ENCODE measurements at places on chromosomes 5 and 9. TPM values are rescaled to one million over a fixed set of nuclear protein-coding genes. Genes with fewer than 3 reads are reported as not detected.

Gene PIP5K1B
- 0.42 TPM for total RNA-seq

Gene DOCK8
- total RNA-seq = 110 TPM

Gene PALM2AKAP2
- total RNA-seq = 2.8 TPM

Gene TRIP13
- total RNA-seq = 24.0 TPM

Gene NTRK2
- 0.05 TPM for total RNA-seq

Gene IFNA21
- total RNA-seq = not detected

Gene SLCO6A1
- total RNA-seq = not detected

Gene RHOBTB3
- total RNA-seq = 1.5 TPM

Gene PCA3
- total RNA-seq = not detected

- peak; percentile 23 for DNase-seq
- H3K36me3 ChIP-seq = no peaks in the 10 kb centered on the region
- H3K4me1 ChIP-seq = peaks cover 12% of the 10 kb centered on the region
- H3K27me3 ChIP-seq = no peaks in the 10 kb centered on the region
- H3K4me3 ChIP-seq = no peak overlapping the region
- no peak overlapping the region for H3K27ac ChIP-seq
Measured at GRCh38 chr9:121748074-121748473, 96.6 kb downstream of the DAB2IP start.

DNA sequence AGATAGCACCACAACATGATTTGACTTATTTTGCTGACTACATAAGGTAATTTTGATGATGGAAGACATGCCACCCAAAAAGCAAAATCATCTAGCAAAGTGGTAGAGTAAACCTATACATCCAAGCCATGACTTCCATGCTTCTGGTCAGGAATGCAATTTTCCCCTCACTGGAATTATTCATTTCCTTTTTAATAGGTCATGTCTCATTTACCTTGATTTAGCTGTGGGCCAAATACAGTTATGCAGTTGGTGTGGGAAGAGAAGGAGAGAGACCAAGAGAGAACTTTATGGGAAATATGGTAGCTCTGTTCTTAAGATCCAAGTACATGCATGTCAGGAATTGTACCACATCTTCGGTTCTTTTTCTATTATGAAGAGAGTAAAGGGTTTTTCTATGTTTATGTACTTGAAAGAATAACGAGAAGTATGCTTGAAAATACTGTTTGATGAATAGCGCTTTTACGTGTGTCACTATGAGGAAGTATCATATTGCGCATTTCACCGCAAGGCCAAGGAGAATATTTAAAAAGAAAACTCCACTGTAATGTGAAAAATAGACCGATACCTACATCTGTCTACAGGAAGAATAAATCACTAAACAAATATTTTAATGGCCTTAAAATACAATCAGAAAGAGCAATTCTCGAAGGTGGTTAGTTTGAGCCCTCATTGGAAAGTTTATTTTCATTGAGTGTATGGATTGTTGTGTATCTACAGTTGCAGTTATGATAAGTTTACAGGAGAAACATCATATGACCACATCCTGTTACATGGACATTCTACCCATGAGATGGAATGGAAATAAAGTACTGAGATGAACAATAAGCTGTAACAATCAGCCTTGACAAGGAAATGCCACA, 134.0 kb downstream of the FOXD1 start:
- H3K4me1 ChIP-seq = peaks cover 7% of the 10 kb centered on the region
- DNase-seq = no peak
- no peak overlapping the region for H3K4me3 ChIP-seq
- peaks cover 59% of the 10 kb centered on the region for H3K27me3 ChIP-seq
- H3K27ac ChIP-seq = no peak overlapping the region
- no peaks in the 10 kb centered on the region for H3K36me3 ChIP-seq

- peaks cover 14% of the 10 kb centered on the region for H3K4me1 ChIP-seq
- no peak overlapping the region for H3K4me3 ChIP-seq
- no peaks in the 10 kb centered on the region for H3K27me3 ChIP-seq
- H3K36me3 ChIP-seq = no peaks in the 10 kb centered on the region
- H3K27ac ChIP-seq = no peak overlapping the region
- peak; percentile 73 for DNase-seq
Measured at GRCh38 chr5:149434162-149435014, 55.3 kb upstream of the IL17B start.

GRCh38 chr5:52685566-52685965, 102.2 kb upstream of the ITGA1 start:
- H3K36me3 ChIP-seq = no peaks in the 10 kb centered on the region
- H3K4me3 ChIP-seq = no peak overlapping the region
- no peaks in the 10 kb centered on the region for H3K4me1 ChIP-seq
- H3K27ac ChIP-seq = no peak overlapping the region
- H3K27me3 ChIP-seq = no peaks in the 10 kb centered on the region

GRCh38 chr9:87874304-87874623, 8.4 kb upstream of the SPATA31E1 start:
- H3K36me3 ChIP-seq = no peaks in the 10 kb centered on the region
- peaks cover 8% of the 10 kb centered on the region for H3K4me1 ChIP-seq
- H3K27me3 ChIP-seq = peaks cover 2% of the 10 kb centered on the region
- DNase-seq = no peak
- H3K27ac ChIP-seq = no peak overlapping the region
- H3K4me3 ChIP-seq = no peak overlapping the region

- H3K4me1 ChIP-seq = peaks cover 10% of the 10 kb centered on the region
- DNase-seq = no peak
- H3K27me3 ChIP-seq = no peaks in the 10 kb centered on the region
- no peak overlapping the region for H3K27ac ChIP-seq
- no peak overlapping the region for H3K4me3 ChIP-seq
Measured at GRCh38 chr5:133164759-133165158, 112.9 kb downstream of the HSPA4 start.

- H3K27ac ChIP-seq = no peak overlapping the region
- peaks cover under 1% of the 10 kb centered on the region for H3K4me1 ChIP-seq
- no peak overlapping the region for H3K4me3 ChIP-seq
- no peak for DNase-seq
Measured at GRCh38 chr9:4433379-4433778, 56.9 kb upstream of the SLC1A1 start.

DNA sequence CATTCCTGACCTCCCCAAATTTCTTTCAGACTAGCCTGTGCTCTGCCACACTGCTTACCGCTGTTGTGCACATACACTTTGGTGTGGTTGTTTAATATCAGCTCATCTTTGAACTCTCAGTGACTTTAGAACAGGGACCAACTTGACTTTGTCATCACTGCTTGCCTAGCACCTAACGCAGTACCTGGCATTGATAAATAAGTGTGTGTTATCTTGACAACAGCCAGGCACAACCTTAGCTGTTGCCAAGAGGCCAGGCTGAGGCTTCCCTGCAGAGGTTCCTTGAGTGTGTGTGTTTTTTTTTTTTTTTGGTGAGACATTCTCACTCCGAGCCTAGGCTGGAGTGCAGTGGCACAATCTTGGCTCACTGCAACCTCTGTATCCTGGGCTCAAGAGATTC, 41.0 kb upstream of the SLC28A3 start:
- H3K4me1 ChIP-seq = no peaks in the 10 kb centered on the region
- no peak overlapping the region for H3K4me3 ChIP-seq
- H3K27ac ChIP-seq = no peak overlapping the region
- H3K36me3 ChIP-seq = no peaks in the 10 kb centered on the region

DNA sequence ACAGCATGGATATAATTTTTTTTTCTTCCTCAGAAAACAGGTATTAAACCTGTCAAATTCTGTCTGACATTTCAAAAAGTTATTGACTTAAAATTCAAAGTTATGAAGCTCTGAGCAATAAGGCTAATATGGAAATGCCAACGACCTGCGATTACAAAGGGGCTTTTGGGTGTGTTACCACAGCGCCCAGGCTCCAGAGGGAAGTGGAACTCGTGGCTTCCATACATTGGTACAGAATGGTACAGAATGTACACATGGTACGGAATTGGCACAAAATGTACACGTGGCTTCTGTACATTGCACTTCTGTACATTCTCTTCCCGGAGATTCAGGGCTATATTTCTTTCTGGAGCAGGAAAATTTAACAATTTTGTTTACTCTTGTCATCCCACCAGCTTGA, 225.1 kb upstream of the TBCA start:
- no peak overlapping the region for H3K4me3 ChIP-seq
- H3K27ac ChIP-seq = no peak overlapping the region
- no peak for DNase-seq
- H3K4me1 ChIP-seq = no peaks in the 10 kb centered on the region
- H3K27me3 ChIP-seq = no peaks in the 10 kb centered on the region

- H3K27ac ChIP-seq = no peak overlapping the region
- H3K27me3 ChIP-seq = no peaks in the 10 kb centered on the region
- DNase-seq = no peak
- H3K4me3 ChIP-seq = no peak overlapping the region
- peaks cover 6% of the 10 kb centered on the region for H3K4me1 ChIP-seq
Measured at GRCh38 chr9:124654431-124654830, 116.7 kb downstream of the NR6A1 start.

DNA sequence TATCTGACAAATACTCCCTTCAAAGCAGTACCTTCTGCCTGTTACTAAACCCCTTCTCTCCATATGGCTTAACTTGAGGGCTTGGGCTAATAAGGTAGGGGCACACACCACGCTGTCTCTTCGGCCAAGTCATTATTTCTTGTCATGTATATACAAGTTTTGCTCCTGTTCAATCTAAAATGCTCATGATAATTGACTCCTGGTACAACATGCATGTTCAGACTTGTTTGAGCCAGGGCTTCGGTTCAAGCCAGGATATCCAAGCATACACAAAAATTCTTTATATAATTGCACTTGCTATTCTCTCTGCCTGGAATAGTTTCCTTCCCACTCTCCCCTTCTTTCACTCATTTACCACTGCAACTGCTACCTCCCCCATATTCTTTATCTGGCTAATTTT, 756.0 kb upstream of the C9orf72 start:
- no peak overlapping the region for H3K27ac ChIP-seq
- no peaks in the 10 kb centered on the region for H3K4me1 ChIP-seq
- no peak overlapping the region for H3K4me3 ChIP-seq
- H3K36me3 ChIP-seq = no peaks in the 10 kb centered on the region

GRCh38 chr5:18068826-18069225, 434.6 kb downstream of the TAF11L14 start:
- H3K27me3 ChIP-seq = no peaks in the 10 kb centered on the region
- H3K4me3 ChIP-seq = no peak overlapping the region
- H3K4me1 ChIP-seq = no peaks in the 10 kb centered on the region
- no peak overlapping the region for H3K27ac ChIP-seq
- no peak for DNase-seq

GRCh38 chr5:106833517-106833916, 837.2 kb downstream of the EFNA5 start:
- no peaks in the 10 kb centered on the region for H3K27me3 ChIP-seq
- H3K4me3 ChIP-seq = no peak overlapping the region
- no peak overlapping the region for H3K27ac ChIP-seq
- no peaks in the 10 kb centered on the region for H3K36me3 ChIP-seq
- no peak for DNase-seq

GRCh38 chr9:118734696-118735095, 634.5 kb downstream of the BRINP1 start:
- H3K4me1 ChIP-seq = no peaks in the 10 kb centered on the region
- no peak for DNase-seq
- H3K36me3 ChIP-seq = peaks cover 1% of the 10 kb centered on the region
- H3K4me3 ChIP-seq = no peak overlapping the region
- no peak overlapping the region for H3K27ac ChIP-seq

DNA sequence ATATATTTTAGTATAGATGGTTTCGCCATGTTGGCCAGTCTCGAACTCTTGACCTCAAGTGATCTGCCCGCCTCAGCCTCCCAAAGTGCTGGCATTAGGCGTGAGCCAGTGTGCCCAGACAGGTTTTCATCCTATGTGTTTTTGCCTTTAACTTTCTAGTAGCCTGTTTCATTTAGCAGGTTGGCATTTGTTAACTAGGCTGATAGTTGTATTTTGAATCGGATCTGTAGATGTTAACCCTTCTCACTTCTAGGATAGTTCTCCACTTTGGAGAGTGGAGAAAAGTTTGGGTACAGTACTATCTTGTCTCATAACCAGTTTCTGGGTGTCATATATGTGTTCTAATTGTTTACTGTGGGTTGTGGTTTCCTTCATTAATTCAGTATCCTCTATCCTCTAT, 7.3 kb upstream of the FGF18 start:
- H3K27ac ChIP-seq = no peak overlapping the region
- H3K4me1 ChIP-seq = peaks cover 19% of the 10 kb centered on the region
- H3K36me3 ChIP-seq = peaks cover 43% of the 10 kb centered on the region

DNA sequence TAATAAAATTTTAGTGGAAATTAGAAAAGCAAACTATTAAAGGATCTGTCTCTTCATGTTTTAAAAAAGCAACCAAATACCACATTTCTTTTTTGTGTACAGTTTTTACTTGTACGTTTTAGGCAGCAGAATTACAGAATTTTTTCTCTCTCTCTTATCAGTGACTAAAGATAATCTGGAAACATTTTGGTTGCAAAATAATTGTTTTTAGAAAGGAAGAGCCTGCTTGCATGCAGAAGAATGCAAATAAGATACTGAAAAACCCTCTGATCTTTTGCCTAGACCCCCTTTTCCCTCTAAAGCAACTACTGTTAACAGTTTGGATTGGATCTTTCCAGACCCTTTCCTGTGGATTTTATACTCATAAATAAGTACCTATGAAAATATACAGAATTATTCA, 75.9 kb upstream of the SGCD start:
- no peaks in the 10 kb centered on the region for H3K4me1 ChIP-seq
- no peaks in the 10 kb centered on the region for H3K36me3 ChIP-seq
- H3K27ac ChIP-seq = no peak overlapping the region
- no peak overlapping the region for H3K4me3 ChIP-seq

GRCh38 chr9:129275626-129276247, 97.7 kb upstream of the IER5L start:
- no peaks in the 10 kb centered on the region for H3K27me3 ChIP-seq
- peak; percentile 3 for DNase-seq
- H3K4me3 ChIP-seq = no peak overlapping the region
- peaks cover 14% of the 10 kb centered on the region for H3K4me1 ChIP-seq
- no peak overlapping the region for H3K27ac ChIP-seq

DNA sequence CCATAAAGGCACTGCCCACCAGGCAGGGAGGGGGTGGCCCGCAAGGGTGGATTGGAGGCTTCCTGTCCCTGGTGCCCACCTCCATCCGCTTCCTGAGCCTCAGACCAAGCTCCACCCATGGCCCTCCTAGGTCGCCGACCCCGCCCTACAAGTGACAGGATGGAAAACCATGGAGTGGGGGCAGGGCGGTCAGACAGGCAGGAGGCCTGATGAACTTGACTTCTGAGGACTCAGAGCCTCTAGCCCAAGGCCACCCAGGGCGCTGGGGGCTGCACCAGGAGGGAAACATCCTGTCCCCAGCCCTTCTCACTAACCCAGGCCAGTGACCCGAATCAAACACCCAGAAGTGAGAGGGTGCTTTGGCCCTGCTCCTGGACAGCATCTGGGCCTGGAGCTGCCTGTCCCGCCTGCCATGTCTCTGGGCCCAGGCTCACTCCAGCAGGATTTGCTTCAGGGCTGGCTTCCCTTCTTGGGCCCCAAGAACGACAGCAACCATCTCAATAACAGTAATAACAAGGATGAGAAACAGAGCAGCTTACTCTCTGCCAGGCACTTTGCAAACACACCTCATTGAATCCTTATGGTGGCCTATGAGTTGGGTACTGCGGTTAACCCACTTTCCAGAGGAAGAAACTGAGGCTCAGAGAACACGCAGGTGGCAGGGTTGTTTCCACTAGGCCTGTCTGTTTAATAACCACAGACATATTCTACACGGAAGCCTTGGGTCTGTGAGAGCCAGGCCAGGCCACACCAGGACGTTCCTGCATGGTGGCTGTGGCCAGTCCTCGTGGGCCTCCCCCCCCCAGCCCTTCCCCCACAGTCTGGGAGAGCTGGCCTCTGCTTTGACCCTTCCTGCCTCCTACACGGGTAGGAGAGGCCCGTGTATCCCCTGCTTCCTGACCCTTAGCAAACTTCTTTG, 4.4 kb upstream of the ST6GALNAC6 start:
- peak overlapping the region; percentile 98 for H3K27ac ChIP-seq
- peak overlapping the region; percentile 88 for H3K4me3 ChIP-seq
- H3K36me3 ChIP-seq = peaks cover 5% of the 10 kb centered on the region
- no peaks in the 10 kb centered on the region for H3K27me3 ChIP-seq
- DNase-seq = peak; percentile 96

Measured in activated naive CD4-positive, alpha-beta T cell treated with anti-CD3 and anti-CD28 coated beads for 36 hours (primary cell).